ENCODE measurements at places on chromosomes 3 and 15.

GRCh38 chr3:3836845-3837244, 37.6 kb downstream of the LRRN1 start:
- DNase-seq: no peak

DNA sequence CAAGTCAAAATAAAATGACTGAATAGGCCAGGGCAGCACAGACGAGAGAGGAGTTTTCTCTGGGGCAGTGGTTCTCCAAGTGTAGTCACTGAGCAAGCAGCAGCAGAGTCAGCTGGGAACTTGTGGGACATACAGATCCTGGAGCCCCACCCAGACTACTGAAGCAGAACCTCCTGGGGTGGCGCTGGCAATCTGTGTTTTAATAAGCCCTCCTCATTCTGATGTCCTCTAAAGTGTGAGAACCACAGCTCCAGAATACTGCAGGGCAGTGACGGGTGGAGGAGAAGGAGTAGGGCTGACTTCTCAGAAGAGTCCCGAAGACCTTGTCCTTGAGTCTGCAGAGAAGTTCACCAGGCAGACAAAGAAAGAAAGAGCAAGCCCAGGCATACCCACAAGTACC, 251.3 kb upstream of the HES1 start:
- no peak for DNase-seq

DNA sequence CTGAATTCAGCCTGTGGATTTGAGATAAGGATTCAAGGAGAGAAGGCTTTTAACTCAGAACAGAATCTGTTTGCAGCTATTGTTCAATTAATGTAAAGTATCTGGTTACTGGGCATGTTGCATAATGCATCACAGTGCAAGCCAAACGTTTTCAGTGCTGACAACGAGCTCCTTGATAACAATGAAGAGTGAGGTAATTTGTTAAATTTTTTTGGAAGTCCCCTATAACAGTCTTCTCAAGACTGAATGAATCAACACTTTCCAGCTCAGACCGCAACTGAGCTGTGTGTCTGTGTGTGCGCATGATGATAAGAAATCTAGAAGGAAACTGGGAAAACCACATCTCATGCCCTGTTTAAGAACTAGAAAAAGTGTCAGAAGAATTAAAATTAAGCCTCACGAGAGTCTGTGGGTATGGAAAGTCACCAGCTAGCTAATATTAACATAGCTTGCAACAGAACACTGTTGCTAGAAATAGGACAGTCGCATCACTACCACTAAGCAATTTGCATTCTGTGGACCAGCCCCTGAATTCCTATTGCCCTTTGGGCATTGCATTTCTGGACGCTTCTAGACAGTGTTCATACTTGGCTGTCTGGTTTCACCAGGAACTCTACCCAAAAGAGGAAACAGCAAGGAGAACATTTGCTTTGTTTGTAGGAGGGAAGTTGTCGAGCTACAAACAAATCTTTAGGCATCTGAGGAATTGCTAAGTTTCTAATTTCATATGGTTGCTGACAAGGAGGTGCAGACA, 43.7 kb upstream of the ATP2C1 start:
- DNase-seq: peak; percentile 92

DNA sequence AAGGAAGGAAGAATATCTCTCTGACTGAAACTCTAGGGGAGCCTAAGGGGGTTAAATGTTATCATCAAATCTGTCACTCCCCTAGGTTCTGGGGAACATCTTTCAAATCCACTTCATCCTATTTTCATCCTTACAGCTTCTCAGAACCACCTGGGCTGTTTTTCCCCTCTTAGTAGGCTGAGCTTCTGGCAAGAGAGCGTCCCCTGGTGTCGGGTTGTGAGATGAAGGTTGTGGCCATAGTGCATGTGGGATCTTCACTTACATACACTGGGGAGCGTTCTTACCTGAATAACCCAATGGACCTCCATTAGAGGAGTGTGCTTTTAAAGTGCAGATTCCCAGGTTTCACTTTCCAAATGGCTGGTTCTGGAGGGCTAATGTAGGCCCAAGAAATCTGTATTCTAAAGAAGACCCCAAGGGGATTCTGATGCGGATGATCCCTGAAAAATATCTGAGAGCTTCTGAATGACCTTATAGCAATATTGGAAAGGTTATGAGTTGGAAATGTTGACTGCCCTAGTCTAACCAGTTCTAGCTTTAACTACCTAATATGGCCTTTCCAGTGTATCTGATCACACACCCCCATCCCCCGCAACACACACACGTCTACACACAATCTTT, 663.7 kb downstream of the AGBL1 start:
- DNase-seq: no peak

- no peak for DNase-seq
Measured at GRCh38 chr3:179308001-179308400, 14.8 kb upstream of the ZNF639 start.
